Astrocyte (in vitro differentiated cells and primary cell): ENCODE measurements at places on chromosomes 7 and 10. TPM values are rescaled to one million over a fixed set of nuclear protein-coding genes. Genes with fewer than 3 reads are reported as not detected.
A peak's percentile ranks its signal among the peaks of the same experiment; 100 is the strongest.

- H3K36me3 ChIP-seq: no peaks in the 10 kb centered on the region
- DNase-seq: no peak
- H3K27me3 ChIP-seq: peaks cover 8% of the 10 kb centered on the region
- no peak overlapping the region for H3K4me3 ChIP-seq
Measured at GRCh38 chr10:71708301-71708703, 11.3 kb downstream of the C10orf105 start.

DNA sequence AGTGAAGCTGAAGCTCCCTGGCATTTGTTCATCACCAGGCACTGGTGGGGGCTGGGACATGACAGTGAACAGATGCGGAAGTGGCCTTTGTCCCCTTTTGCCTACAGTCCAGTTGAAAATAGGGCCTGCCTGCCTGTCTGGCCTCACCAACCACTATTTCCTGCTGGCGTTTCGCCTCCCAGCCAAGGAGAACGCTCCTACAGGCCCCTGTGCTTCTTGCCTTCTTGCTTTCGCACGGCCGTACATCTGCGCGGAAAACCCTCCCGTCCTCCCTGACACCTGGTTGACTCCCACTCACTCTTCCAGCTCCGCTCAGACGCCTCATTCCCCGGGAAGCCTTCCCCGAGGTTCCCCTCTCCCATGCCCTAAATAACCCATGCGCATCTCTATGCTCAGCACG lies 317.3 kb downstream of the PRPF18 start:
- no peak overlapping the region for H3K4me3 ChIP-seq
- H3K27ac ChIP-seq: no peak overlapping the region
- no peak for DNase-seq
- H3K36me3 ChIP-seq: no peaks in the 10 kb centered on the region
- H3K4me1 ChIP-seq: no peaks in the 10 kb centered on the region

- H3K27me3 ChIP-seq: no peaks in the 10 kb centered on the region
- H3K4me1 ChIP-seq: peaks cover 8% of the 10 kb centered on the region
- no peak overlapping the region for H3K4me3 ChIP-seq
Measured at GRCh38 chr7:114416129-114416990, 1.7 kb downstream of the FOXP2 start.

DNA sequence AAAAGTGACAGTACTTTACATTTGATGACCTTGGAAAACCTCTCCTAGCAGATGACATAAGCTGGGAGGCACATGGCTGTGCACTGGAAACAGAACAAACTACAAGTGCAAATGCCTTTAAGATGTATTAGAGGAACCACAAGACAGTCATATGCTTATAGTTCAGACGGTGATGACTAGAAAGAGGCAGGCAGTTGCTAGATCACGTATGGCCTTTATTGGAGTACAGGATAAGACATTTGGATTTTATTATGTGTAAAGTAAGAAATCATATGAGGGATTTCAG lies 290.0 kb downstream of the SORCS1 start:
- no peak overlapping the region for H3K4me3 ChIP-seq
- no peaks in the 10 kb centered on the region for H3K4me1 ChIP-seq
- H3K27me3 ChIP-seq: no peaks in the 10 kb centered on the region

DNA sequence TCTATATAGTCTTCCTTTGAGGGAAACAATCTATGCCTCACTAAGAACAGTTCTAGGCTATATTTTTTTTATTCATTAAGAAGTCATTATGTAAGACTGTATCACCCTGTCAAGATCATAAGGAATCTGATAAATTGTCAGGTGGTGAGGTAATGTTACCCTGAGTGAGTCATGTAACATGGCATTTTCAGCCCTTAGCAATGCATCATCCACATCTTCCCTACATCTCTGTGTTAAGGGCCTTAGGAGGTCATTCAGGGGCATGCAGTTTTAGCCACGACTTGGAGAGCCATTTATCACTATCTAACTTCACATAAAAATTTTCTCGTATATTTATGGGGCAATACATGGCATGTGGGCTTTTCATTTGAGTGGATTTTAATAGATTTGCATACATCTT lies 924.5 kb upstream of the MBL2 start:
- H3K4me3 ChIP-seq: no peak overlapping the region
- H3K36me3 ChIP-seq: no peaks in the 10 kb centered on the region
- H3K4me1 ChIP-seq: peaks cover 4% of the 10 kb centered on the region
- H3K27me3 ChIP-seq: no peaks in the 10 kb centered on the region
- peak; percentile 50 for DNase-seq

- H3K27me3 ChIP-seq: peaks cover 2% of the 10 kb centered on the region
Measured at GRCh38 chr10:114541081-114541796, 116.8 kb downstream of the ABLIM1 start.

GRCh38 chr7:33035776-33036175 lies 26.8 kb downstream of the NT5C3A start:
- peaks cover 4% of the 10 kb centered on the region for H3K4me1 ChIP-seq
- no peaks in the 10 kb centered on the region for H3K27me3 ChIP-seq
- H3K27ac ChIP-seq: no peak overlapping the region
- no peak for DNase-seq
- no peaks in the 10 kb centered on the region for H3K36me3 ChIP-seq
- H3K4me3 ChIP-seq: no peak overlapping the region

The ATOH7 gene
- 0.19 TPM in 1 of 2 replicates, not detected in the other for total RNA-seq

The SNX13 gene
- total RNA-seq: 32.9 and 39.7 TPM in 2 replicates

The ITGB8 gene
- 10.8 and 11.1 TPM in 2 replicates for total RNA-seq

The FOXK1 gene
- 51.8 and 53.6 TPM in 2 replicates for total RNA-seq

The RAPGEF5 gene
- total RNA-seq: 0.29 and 1.0 TPM in 2 replicates

The ZP3 gene
- 1.4 and 2.6 TPM in 2 replicates for total RNA-seq

The SLC18A2 gene
- total RNA-seq: 0.07 TPM in 1 of 2 replicates, not detected in the other
